Fibroblast of skin of scalp (primary cell): ENCODE measurements at places on chromosomes 12 and 14.

- DNase-seq: no peak
Observed at GRCh38 chr14:92902191-92902590, 20.8 kb upstream of the CHGA start.

DNA sequence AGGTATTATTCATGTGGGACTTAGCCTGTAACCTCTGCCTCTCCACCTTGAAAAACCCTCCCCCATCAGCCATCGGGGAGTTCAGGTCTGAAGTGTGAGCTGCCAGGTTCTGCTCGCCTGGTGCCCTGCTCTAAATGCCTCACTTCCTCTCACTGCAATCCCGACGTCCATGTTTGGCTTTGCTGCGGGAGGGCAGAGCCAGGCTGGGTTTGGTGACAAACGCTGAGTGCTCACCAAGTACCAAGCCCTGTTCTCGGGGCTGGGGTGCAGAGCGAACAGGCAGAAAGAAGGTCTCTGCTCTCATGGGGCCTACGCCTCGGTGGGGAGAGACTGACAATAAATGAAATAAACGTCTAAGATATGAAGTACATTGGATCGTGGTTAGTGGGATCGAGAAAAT is 2.1 kb upstream of the ADGRD1 start:
- no peak for DNase-seq

- DNase-seq: no peak
Observed at GRCh38 chr14:35196571-35196970, 74.2 kb downstream of the PRORP start.

DNA sequence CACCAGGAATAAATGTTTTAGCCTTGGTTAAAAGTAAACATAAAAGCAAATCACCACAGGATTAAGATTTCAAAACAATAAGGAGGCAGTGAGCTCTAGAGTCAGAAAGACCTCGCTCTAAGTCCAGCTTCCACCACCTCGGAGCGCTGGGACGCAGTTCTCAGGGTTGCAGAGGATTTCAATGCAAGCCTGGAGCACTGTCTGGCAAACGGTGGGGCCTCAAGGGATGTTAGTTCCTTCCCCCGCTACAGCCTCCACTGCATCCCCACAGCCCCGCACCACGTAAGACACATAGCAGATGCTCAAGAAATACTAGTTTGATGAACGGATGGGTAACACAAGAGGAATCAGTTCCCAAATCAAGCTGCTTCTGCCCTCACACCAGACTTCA is 39.3 kb upstream of the TMCC3 start:
- DNase-seq: no peak

DNA sequence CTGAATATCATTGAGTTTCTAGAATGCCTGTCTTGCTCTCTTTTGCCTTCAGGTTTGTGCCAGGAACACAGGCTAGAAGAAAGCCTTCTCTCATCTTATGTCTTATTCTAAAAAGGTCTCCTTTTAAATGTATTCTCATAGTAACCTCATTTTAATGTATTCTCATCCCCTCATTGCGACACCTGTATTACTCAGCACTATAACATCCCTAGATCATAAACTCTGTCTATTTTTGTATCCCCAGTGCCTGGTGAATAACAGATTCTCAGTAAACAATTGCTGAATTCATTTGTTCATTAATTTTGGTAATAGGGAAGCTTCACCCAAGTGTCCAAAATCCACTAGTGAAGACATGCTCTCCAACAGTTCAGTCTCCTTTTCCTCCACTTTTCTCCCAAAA is 8.8 kb upstream of the LRRK2 start:
- DNase-seq: no peak
